ENCODE measurements at places on chromosomes 3 and 15.

GRCh38 chr3:76949462-76949861 is 90.4 kb upstream of the ROBO2 start:
- no peak for DNase-seq

DNA sequence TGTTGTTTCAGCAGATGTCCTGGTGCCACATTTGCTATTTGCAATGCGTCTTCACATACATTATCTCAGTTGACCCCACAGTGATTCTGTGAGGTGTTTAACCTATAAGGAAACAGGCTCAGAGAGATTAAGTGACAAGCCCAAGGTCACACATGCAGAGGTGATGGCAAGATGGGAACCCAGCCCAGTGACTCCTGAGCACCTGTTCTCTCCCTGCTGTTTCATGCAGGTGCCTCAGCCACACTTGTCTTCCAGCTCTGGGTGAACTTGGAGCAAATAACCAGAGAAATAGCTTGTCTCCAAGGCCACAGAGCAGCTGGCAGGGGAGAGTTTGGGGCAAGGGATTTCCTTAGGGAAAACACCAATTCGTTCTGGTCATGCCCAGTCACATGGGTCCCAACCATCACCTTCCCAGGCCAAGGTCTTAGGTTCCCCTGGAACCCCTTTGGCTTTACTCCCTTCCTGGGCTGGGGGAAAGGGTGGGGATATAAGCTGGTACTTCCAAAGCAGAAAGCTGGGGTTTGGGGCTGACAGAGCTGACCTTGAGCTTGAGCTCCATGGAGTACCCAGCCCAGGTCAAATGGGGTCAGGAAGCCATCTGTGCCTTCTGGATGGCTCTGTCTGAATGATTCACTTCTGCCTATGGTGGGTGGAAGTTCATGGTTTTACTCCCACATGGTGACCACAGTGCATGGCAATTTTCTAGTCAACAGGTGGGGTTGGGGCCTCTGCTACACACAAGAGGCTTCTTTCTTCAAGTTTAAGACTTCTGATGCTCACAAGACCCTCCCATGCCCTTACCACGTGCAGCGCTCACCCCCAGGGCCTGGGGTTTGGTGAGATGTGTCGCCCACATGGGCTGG is 22.4 kb downstream of the LIPC start:
- DNase-seq, result no peak

DNA sequence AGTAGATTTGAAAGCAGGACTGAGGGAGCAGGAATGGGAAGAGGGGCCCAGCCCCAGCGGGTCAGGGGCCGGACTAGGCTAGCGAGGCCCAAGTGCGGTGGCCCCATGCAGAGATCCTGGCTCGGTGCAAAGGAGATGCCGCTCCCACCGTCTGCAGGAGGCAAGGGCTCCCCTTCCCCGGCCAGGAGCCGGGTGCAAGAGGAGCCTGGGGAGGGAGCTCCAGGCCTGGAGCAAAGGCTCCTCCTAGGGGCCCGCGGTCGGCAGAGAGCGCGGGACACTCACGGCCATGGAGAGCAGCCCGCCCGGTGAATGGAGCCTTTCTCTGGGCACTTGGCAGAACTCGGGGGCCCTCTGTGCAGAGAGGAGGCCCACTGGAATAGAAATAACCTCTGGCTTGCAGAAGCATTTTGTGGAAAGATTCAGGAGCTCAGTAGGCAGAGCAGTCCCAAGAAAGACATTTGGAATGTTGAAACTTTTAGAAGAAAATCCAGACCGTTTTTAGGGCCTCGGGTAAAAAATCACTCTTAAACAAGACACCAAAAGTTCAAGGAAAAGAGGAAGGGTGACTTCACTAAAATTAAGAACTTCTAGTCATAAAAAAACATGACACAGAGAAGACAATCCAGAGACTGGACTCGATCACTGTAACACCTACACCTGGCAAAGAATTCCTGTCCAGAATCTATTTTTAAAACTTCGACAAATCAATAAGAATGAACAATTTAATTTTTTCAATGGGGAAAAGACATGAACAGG is 43.0 kb upstream of the USP3 start:
- no peak for DNase-seq

DNA sequence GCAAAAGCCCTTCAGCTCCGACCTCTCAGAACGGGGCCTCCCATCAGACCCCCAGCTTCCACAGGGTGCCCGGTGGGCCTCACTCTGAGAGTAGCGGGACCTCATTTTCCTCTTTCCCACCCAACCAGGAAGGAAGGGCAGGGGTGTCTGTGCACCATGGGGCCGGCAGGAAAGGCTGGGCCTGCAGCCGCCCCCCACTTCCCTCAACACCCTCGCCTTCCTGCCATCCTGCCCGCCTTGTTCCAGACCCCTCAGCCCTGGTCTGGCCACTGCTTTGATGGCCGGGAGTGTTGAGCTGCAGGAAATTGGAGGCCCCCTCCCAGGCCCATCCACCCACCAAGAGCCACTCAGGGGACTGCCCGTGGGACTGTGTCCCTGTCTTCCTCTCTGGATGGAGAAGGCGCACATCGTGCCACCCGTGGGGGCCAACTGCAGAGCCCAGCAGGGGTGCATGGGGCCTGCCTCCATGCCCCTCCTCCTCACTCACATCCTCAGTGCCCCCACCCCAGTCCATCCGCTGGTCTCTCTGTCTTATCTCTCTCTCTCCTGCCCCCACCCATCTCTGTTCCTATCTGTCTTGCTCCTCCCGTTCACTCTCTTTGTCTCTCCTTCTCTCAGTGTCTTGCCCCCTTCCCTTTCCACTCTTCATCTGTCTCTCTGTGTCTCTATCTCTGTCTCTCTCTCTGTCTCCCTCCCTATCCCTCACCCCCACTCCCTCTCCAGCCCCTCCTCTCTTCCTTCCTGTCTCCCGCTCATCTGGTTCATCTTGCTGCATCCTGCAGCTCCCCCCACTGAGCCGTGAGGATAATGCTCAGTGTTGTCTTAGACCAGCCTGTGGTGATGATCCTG is 1.8 kb upstream of the PLXND1 start:
- no peak for DNase-seq

DNA sequence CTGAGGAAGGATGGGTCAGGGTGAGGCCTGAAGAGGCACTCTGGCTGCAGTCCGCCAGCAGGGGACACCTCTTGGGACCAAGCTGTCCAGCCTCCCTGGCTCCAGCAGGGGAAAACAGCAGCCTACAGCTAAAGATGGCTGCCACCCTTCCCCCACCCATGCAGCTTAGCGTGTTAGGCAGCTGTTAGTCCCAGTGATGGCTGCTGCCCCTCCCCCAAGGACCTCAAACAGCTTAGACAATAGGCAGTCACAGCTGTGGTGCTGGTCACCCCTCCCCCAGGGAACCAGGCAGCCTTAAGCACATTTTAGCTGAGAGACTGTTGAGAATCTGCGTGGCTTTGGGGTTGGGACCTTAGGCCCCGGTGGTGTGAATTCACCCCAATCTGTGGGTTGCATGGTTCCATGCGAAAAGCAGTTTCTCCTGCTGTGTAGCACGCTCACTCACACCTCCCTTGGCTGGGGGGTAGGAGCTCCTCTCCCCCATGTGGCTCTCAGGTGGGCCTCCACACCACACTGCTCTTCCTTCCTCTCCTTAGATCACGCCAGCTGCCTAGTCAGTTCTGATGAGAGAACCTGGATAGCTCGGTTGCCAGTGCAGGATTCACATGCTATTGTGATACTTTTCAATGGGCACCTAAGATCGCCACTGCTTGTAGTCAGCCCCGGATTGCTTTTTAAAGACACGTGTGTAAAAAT is 140.5 kb upstream of the CADPS start:
- DNase-seq, result no peak

DNA sequence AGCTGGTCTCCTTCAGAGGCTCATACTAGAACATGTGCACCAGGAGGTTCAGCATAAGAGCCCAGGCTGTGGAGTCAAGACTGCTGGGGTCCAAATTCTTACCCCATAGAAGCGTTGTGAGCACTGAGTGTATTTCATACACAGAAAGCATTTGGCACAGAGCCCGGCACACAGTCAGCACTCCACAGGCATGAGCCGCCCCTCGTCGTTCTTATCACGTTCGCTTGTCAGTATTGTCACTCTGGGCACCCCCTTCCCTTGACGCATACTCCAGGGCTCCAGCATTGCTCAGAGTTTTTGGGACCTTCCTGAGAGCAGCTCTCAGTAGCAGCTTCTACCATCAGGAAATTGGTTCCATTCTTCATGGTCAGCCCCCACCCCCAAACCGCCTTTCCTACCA is 25.2 kb downstream of the CORO2B start:
- no peak for DNase-seq

- DNase-seq, result peak; percentile 73
These were observed 48.0 kb upstream of the FSTL1 start for GRCh38 chr3:120498556-120499346.

- DNase-seq, result no peak
These were observed 65.1 kb downstream of the PIK3CB start for GRCh38 chr3:138769616-138770015.

- DNase-seq, result no peak
These were observed 238.2 kb downstream of the TUSC7 start for GRCh38 chr3:116947809-116948208.

DNA sequence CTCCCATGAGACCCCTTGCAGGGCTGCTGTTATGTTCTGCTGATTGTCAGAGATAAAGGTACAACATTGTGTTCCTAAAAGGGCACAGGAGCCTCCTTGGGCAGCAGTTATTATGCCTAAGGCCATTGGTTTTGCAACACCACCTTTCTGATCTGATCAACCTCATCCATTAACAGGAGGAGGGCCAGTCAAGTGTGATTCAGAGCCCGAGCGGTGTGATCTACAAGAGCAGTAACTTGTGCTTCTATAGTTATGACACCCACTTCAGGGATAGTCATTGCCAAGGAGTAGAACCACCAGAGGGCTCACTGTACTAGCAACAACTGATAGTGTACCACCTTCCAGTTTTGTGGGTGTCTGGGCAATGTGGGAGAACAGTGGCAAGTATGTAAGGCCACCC is 1457.9 kb upstream of the CADM2 start:
- no peak for DNase-seq

GRCh38 chr3:192408647-192409200 is 318.6 kb downstream of the FGF12 start:
- DNase-seq, result no peak

DNA sequence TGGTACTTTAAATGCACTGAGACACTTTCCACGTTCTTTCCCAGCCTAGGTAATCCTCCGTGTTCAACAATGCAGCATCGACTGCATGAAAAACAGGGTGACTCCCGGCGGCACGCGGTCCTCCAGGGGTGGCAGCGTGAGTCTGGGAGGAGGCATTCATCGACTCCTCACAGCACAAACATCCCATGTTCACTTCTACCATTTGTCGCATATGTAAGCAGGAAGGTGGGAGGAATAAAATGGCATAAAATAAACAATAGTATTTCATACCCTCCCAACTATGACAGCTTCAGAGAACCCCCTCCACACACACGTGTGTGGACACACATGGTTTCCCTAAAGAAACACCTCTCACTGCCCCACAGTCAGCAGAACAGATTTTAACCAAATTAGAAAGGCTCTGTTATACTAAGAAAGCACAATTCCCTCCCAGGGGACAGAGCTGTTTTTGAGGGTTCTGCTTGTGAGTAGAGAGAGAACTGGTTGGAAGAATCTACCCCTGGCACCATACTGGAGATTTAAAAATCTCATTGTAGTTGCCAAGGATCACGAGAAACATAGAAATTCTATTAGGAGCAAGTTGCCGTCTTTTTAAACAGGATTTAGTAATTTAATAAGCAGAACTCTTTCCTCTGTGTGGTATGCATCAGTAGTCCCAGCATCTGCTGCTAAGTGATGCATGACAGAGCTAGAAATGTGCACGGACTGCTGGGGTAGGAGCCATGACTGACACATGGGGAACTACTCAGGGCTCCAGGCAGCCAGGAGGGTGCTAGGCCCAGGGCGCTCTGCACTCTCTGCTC is 6.0 kb downstream of the FAM43A start:
- DNase-seq, result no peak

GRCh38 chr15:99279290-99279689 is 28.0 kb downstream of the LRRC28 start:
- DNase-seq, result no peak

GRCh38 chr15:92184679-92185230 is 208.9 kb upstream of the ST8SIA2 start:
- DNase-seq, result no peak

DNA sequence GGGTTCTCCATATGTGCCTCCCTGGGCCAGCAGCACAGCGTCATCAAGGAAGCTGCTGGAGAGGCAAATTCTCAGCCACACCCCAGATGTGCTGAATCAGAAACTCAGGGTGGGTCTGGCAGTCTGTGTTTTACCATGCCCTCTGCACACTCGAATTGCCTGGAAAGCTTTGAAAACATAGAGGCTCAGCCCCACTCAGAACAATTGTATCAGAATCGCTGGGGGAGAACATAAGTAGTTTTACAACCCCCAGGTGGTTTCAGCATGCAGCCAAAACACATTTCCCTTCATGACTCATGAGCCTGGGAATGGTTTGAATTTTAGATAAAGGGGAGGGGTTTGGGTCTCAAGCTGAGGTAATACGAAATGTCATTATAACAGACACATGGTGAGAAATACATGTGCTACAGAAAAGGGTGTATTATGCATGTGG is 9.6 kb downstream of the TGM4 start:
- DNase-seq, result peak; percentile 47

- DNase-seq, result no peak
These were observed 35.4 kb downstream of the PRTG start for GRCh38 chr15:55707518-55707917.

DNA sequence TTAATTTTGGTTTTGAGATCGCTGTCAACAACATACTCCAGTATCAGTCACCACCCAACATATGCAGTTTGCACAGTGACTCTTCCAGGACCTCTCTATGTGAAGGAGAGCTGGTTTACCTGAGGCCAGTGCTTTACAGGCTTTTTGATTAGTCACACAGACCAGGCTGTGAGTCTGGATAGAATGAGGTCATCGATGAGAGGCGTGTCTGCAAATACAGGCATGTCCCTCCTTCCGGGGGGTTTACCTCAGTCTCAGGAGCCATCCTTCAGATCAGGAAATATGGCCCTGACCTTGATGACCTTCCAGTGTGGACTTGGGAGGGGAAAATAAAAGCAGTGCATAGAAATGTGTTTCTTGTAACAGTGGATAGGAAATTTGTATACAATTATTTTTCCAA is 46.9 kb downstream of the KBTBD12 start:
- no peak for DNase-seq

- no peak for DNase-seq
These were observed 216.8 kb downstream of the ADAMTS17 start for GRCh38 chr15:100124936-100125335.

GRCh38 chr15:42919799-42920518 is 619 bp downstream of the TTBK2 start:
- peak; percentile 24 for DNase-seq

- no peak for DNase-seq
These were observed 21.9 kb upstream of the ZBTB47 start for GRCh38 chr3:42631620-42632019.

- DNase-seq, result no peak
These were observed 44.4 kb downstream of the STARD9 start for GRCh38 chr15:42619656-42620371.

GRCh38 chr3:138113326-138113725 is 2.1 kb downstream of the DZIP1L start:
- no peak for DNase-seq
